Stimulated activated CD4-positive, alpha-beta T cell treated with anti-CD3 and anti-CD28 coated beads, Interleukin-12 subunit alpha, Interleukin-12 subunit beta, amount 100 ng/mL, for 48 hours (primary cell): ENCODE measurements at places on chromosomes 3 and 15.

- no peak for DNase-seq
These were observed 44.8 kb downstream of the KBTBD12 start for GRCh38 chr3:127959873-127960272.

GRCh38 chr3:111392894-111393398 lies 149.1 kb upstream of the CD96 start:
- DNase-seq, result no peak

GRCh38 chr3:8745619-8746370 lies 12.2 kb downstream of the CAV3 start:
- DNase-seq, result no peak

DNA sequence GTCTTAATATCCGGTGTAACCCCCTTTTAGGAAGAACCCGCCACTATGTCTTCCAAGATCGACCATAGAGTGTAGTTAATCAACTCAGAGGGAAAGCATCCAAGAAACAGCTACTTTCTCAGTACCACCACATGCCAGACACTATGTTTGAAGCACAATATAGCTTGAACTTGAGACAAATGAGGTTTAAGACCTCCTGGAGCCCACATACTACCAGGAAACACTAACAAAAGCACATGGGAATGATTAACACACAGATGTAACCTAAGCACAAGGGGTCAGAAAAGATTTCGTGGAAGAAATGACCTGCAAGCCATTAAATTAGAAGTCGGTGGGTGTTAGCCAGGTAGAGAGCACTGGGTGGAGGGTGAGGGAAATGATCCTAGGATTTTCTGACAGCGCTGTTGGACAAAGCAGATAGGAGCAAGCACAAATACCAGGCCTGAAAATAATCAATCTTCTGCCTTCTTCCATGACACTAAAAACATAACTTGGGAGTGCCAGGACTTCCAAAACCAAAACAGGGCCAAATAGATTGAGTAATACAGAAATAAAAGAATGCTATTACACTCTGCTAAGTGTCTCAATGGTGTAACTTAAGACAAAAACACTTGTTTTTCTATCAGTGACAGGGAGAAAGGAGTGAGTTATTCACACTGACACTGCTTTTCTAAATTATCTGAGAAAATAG lies 213.7 kb downstream of the FOXP1 start:
- DNase-seq, result no peak

DNA sequence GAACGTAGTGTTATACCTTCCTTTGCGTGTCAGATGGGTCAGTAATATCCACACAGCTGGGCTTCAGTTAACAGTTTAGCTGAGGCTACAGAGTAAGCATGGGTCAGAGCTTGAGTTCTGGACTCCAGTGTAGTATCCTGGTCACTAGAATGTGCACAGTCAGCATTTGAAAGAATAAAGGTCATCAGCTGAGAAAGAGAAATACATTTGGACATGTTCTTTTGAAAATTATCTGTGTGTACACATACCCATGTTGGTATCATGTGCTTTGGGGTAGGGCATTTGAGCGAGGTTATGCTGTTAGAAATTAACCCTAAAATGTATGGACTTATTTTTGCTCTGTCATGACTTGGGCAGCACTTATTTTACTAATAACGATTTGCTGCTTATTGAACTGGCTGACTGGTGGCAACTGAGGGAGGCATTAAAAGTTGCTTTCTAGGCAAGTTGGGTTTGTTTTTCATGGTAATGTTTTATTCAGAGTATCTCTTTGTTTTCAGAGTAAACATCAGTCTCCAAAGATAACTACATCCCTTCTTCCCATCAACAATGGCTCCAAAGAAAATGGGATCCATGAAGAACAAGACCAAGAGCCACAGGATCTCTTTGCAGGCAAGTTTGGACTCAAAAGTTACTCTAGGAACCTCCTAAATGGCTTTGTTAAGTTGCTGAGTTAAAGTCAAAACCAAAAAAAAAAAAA lies 16.4 kb downstream of the SNX1 start:
- DNase-seq, result no peak
